GM12864 (cell line): ENCODE measurements at places on chromosomes 13 and 19.

DNA sequence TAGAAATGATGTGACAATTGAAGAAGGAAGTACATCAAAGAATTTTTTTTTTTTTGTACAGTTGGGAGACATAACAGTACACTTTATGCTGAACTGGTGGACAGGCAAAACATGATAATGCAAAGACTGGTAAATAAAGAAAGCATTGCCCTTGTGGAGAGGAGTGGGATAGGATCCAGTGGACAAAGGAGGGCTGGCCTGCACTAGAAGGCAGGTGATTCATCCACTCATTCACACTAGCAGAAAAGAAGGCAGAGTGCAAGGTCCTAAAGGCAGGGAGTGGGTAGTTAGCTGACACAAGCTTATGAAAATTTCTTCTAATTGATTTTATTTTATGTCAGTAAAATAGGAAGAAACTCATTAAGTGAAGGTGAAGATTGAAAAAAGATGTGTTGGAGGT is 17.6 kb upstream of the NALCN start:
- DNase-seq = no peak

DNA sequence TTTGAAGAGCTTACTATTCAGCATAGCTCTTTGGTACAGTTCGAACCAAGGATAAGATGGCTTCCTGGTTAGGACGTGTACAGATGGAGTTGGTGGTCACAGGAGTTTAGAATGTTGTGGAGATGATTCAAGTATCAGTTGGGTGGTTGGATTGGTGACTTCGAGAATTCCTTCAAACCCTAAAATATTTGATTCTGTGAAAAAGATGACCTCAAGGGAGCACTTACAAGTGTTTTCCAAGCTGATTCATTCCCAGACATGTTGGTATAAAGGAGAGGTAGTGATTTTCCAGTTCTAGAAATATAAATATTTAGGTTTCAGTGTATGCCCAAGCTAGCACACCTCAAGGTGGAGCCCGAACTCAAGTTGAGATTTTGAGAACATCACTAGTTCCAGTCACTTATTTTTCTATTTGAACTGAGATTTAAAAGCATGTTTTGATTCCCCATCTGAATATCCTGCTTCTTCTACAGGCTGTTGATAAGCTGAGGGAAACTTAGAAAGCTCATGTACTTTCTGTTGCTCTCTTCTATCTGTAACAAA is 306.1 kb downstream of the DCT start:
- no peak for DNase-seq

DNA sequence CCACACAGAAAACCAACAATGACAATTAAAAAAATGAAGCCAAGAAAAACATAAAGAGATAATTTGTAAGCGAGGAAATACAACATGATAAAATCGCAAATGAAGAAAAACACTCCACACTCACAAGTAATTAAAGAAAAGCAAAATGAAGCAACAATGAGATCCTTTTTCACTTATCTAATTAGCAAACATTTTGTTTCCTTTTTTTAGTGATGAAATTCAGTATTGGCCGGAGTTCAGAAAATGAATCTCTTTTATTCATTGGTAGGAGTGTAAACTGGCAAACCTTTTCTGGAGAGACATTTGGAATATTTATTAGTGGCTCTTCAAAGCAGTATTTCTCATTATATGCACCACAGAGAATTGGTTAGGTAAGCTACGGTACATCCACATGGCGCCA is 70.6 kb upstream of the POMP start:
- DNase-seq = no peak

- peak; percentile 90 for DNase-seq
These were observed at the start of gene TNFAIP8L1 for GRCh38 chr19:4638828-4639530. Gene TNFAIP8L1, plus strand, starts transcription at chr19:4639516. Its CDS starts 12,354 bp downstream, at chr19:4651870.

DNA sequence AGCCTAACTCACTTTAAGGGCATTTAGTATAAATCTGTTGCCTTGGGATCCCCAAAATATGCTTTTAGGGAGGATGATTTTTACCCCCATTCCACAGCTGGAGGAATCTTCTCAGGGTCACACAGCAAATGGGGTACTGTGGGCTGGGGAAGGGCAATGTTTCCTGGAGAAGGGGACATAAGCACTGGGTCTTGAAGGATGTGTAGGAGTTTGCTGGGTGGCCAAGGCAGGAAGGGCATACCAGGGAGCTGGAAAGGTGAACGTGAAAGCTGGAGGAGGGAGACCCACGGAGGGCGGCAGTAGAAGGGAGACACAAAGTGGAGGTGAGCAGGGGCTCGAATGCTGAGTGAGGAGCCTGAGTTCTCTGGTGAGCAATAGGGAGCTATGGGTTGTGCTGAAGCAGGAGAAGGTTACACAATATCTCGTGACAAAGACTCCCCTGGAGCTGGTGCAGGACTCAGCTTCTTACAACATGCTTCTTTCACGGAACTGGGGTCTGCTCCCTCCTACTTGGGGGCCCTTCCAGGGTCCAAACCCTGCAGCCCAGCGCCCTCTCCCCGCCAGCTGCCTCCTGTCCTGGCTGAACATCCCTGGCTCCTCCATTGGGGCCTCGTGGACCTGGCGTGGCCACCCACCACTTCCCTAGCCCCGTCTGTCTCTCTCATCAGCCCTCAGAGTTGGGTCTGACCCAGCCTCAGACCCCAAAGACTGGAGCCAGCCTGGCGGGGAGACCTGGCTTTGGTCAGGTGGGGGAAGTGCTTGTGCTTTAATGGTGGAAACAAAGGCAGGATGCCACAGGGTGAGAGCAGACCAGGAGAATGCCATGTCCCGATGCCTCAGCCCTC is 11.1 kb downstream of the CILP2 start:
- DNase-seq = no peak

DNA sequence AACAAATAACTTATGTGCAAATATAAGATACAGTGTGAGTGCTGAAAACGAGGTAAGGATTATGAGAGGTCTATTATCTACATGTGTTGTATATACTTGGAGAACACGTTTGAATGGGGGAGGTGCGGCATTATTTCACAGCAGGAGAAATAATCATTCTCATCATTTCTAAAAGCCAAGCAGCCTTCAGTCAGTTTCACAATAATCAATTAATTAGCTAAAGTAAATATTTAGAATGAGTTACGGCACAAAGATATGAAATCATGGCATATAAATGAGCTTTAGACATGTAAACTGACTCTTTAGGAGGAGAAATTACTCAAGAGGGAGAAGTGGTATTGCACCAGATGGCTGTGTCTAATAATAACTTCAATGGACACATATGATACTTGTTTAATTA is 366.6 kb downstream of the DNAJC15 start:
- DNase-seq = no peak

DNA sequence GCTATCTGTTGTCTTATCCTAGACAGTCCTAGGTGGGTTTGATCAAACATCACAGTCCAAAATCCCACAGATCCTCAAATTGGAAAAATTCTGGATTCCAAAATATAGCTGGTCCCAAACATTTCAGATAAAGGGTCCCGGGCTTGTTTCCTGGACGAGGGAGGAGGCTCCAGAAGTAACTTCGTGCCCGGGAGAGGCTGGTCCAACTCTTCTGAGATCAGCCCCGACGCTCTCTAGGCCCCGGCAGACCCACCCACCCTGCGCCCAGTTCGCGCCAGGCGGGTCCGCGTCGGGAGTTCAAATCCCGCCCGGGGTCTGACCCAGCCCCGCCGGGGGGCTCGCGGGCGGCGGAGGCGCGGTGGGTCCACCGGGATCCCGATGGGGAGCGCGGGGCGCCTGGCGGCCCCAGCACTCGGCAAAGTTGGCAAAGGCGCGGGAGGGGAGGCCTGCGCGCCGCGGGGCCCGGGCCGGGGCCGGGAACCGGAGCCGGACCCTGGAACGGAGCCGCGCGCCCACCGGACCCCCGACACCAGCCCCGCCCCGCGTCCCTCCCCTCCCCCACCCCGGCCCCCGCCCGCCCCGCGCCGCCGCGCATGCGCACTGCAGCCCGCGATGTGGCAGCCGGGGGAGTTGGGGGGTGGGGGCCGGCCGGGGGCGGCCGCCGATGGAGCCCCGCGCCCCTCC is 513 bp downstream of the MIER2 start:
- DNase-seq = no peak

DNA sequence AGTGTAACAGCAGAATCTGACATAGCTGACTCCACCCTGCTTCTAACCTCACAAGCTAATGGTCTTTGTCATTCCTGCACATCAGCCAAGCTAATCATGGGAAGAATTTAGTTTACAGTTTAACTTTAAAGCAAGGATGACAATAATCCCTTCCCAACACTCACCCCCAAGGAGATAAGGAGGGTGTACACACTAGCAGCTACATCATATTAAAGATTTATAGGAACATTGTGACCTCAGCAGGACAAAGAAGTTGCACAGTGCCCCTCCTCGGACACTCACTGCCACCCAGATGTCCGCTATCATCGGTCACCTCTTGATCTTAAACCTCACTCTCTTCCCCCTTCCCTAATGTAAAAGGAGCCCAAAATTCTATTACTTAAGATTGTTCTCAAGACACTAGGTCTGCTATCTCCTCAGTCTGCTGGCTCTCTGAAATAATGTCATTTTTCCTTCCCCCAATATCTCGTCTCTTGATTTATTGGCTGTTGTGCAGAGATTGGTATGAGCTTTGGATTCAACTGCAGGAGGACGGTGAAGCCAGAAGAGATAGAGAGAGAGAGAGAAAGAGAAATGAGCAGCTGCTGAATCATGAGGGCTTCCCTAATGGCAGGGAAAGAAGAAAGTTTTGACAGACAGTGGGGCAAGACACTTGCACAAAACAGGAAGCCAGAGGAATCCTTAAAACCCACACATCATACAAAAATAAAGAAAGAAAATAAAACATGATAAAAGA is 17.5 kb upstream of the FFAR2 start:
- no peak for DNase-seq

DNA sequence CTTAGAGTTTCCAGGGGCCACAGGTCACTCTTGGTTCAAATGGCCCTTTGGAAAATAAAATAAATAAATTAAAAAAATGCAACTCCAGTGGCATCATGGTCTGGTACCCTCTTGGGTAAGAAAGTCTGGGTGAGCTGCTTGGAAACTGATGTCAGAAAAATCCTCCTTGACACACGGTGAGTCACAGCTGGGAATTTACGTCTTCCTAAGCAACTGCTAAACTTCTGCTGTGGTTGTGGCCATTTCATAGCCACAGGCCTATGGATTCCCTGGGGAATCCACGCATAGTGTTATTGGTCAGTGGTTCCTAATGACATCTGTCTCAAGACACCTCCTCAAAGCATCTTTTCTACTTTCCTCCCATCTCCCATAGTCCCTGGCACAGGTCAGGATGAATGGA is 220.8 kb downstream of the COG6 start:
- no peak for DNase-seq

GRCh38 chr13:96850538-96851145 is 143.6 kb downstream of the OXGR1 start:
- DNase-seq = no peak

DNA sequence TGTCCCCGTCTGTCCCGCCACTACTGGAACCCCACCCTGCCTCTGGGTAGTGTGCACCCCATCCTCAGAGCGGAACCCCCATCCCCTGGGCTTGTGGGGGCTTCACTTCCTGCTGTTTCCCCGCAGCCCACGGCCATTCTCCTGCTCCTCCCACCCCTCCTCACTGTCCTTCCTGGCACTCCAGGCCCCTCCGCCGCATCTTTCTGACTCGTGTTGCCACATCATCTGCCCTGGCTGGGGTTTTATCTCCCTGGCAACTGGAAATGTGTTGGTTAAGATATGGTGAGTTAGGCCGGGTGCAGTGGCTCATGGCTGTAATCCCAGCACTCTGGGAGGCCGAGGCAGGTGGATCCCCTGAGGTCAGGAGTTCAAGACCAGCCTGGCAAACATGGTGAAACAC is 37.3 kb downstream of the KDM4B start:
- DNase-seq = no peak

DNA sequence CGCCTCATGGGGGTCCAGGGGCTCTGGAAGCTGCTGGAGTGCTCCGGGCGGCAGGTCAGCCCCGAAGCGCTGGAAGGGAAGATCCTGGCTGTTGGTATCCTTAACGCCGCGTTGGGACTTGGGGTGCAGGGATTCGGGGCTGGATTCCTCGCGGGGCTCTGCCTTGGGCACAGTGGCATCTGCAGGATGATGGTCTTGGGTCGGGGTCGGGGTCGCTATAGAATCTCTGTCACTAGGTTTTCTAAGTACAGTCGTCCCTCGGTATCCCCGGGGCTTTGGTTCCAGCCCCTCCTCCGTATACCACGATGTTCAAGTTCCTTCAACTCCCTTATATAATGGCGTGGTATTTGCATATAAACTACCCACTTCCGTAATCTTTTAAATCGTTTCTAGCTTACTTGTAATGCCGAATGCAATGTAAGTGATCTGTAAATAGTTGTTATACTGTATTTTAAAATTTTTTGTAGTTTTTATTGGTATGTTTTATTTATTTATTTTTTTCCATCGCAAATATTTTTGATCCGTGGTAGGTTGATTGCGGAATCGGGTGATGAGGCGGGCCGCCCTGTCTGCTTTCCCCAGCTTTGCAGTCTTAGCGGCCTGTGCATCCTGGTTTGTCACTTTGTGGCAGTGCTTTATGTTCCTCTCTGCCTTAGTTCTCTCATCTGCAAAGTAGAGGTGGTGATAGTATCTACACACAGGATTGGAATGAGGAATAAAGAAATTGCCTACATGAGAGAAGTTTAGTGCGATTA is 606 bp downstream of the ERCC5 start:
- DNase-seq = peak; percentile 37

- DNase-seq = no peak
These were observed 85.0 kb downstream of the TDRD3 start for GRCh38 chr13:60482012-60482411.

- no peak for DNase-seq
These were observed 2.8 kb downstream of the GNA11 start for GRCh38 chr19:3096902-3097326.

GRCh38 chr19:2756921-2757881 is 17.4 kb upstream of the SLC39A3 start:
- DNase-seq = no peak

GRCh38 chr13:73167028-73167820 is 108.4 kb downstream of the KLF5 start:
- no peak for DNase-seq

DNA sequence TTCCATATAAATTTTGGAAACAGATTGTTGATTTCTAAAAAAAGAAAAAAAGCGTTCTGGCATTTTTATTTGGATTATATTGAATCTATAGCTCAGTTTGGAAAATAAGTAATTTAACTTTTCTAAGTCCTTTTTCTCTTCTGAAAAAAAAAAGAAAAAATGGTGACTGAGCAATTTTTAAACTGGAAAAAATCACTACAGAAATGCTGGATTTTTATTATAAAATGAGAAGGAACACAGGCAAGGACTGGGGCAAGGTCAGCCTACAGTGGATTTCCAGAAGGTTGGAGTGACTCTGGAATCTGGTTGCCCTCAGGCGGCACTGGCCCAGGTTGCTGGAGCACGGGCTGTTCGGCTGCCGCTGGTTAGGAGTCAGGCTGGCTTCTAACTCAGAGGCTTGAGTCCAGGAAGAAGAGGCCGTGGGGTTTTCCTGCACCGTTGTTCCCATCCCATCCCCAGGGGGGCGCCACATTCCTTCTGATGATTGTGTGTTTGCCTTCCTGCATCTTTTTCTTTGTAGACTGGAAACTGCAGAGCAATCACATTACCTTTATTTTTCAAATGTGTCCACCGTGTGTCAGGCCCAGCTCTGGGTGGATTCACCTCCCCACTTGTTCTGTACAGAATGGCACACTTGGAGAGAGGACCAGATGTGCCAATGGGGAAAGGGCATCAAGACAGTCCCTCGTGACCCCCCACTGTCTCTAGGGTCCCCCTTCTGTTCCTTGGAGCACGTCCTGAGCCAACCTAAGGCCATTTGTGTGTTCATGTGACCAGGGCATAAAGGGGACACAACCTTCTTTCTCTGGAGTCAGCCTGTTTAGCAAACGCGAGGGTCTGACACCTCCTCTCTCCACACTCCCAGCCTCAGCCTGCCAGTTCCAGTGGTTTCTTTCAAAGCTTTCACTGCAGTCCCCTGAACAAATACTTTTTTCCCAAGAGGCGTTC is 44.5 kb upstream of the GTF3A start:
- DNase-seq = no peak
